ENCODE measurements at places on chromosomes 11 and 22.
A peak's percentile ranks its signal among the peaks of the same experiment; 100 is the strongest.

DNA sequence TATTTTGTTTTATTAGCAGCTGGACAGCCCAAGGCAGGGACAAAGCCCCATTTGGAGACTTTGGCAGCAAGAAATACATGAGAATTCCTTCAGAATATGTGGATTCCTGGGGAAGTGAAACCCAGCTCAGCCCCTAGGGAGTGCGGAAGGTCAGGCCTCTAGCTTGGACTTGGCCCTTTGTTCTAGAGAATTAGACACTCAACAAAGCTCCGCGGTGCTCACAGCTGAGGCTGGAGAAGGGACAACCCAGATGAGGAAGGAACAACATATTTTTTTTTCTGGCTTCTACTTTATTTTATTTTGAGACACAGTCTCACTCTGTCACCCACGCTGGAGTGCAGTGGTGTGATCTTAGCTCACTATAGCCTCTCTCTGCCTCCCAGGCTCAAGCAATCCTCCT is 44.7 kb upstream of the SEPTIN5 start:
- H3K4me3 ChIP-seq = no peak overlapping the region
- no peaks in the 10 kb centered on the region for H3K4me1 ChIP-seq
- no peaks in the 10 kb centered on the region for H3K27me3 ChIP-seq
- H3K27ac ChIP-seq = no peak overlapping the region
- no peaks in the 10 kb centered on the region for H3K36me3 ChIP-seq

GRCh38 chr11:105673089-105673488 is 63.2 kb downstream of the GRIA4 start:
- DNase-seq = no peak
- no peaks in the 10 kb centered on the region for H3K36me3 ChIP-seq
- H3K27ac ChIP-seq = no peak overlapping the region
- no peaks in the 10 kb centered on the region for H3K4me1 ChIP-seq
- no peaks in the 10 kb centered on the region for H3K27me3 ChIP-seq
- no peak overlapping the region for H3K4me3 ChIP-seq

- no peak for DNase-seq
- H3K27ac ChIP-seq = no peak overlapping the region
- H3K27me3 ChIP-seq = no peaks in the 10 kb centered on the region
- no peak overlapping the region for H3K4me3 ChIP-seq
- H3K36me3 ChIP-seq = no peaks in the 10 kb centered on the region
These were observed 75.1 kb downstream of the RAB38 start for GRCh38 chr11:88100151-88100550.

DNA sequence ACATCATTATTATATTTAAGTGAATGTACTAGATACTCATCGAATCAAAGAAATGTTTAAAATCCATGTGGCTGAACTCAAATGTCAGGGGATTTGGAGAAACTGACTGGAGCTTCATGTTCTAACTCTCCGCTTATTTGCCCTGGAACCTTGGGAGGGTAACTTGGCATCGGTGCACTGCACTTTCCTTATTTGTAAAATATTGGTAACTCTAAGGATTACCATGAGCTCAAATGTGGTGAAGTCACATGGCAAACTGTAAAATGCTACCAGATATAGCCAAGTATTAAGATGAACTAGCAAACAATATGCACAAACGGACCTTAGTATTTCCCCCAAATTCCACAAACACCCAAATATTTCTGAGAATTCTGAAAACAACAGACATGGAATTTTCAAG is 75.6 kb downstream of the ETS1 start:
- no peak for DNase-seq
- peaks cover 41% of the 10 kb centered on the region for H3K36me3 ChIP-seq
- H3K27me3 ChIP-seq = no peaks in the 10 kb centered on the region
- peak overlapping the region; percentile 58 for H3K27ac ChIP-seq
- H3K4me3 ChIP-seq = no peak overlapping the region
- peaks cover 66% of the 10 kb centered on the region for H3K4me1 ChIP-seq

- DNase-seq = no peak
- H3K36me3 ChIP-seq = no peaks in the 10 kb centered on the region
- H3K4me1 ChIP-seq = peaks cover 72% of the 10 kb centered on the region
These were observed 4.8 kb upstream of the PAX6 start for GRCh38 chr11:31815711-31816467.

DNA sequence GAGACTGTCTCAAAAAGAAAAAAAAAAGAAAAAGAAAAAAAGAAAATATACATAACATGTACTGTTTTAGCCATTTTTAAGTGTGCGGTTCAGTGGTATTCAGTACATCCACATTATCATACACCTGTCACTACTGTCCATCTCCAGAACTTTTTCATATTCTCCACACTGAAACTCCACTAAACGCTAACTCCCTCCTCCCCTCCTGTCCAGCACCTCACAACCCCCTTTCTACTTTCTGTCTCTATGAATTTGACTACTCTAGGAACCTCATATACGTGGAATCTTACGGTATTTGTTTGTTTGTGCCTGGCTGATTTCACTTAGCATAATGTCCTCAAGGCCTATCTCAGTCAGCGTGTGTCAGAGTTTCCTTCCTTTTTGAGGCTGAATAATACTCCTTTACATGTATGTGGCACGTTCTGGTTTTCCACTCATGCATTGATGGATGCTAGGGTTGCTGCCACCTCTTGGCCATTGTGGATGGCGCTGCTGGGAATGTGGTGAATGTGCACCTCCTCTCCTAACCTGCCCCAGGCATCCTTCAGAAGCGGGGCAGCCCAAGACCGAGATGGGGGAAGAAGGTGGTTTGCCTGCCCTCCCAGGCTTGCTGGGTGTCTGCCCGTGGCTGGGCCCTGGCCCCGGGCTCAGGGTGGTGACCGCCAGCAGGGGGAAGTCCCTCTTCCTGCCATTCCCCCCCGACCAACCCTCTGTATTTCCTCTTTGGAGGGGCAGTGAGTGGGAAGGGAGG is 60.5 kb downstream of the BCR start:
- DNase-seq = peak; percentile 56
- no peak overlapping the region for H3K27ac ChIP-seq
- H3K36me3 ChIP-seq = no peaks in the 10 kb centered on the region
- H3K4me3 ChIP-seq = no peak overlapping the region
- peaks cover 93% of the 10 kb centered on the region for H3K4me1 ChIP-seq

GRCh38 chr11:34184505-34185015 is 79.1 kb downstream of the NAT10 start:
- H3K27ac ChIP-seq = no peak overlapping the region
- no peaks in the 10 kb centered on the region for H3K36me3 ChIP-seq
- H3K4me3 ChIP-seq = no peak overlapping the region
- DNase-seq = no peak
